ENCODE measurements at places on chromosomes 3 and 15.

- no peak for DNase-seq
Measured at GRCh38 chr3:155712008-155712407, 32.9 kb downstream of the PLCH1 start.

- no peak for DNase-seq
Measured at GRCh38 chr3:16102905-16103364, 71.5 kb upstream of the GALNT15 start.

DNA sequence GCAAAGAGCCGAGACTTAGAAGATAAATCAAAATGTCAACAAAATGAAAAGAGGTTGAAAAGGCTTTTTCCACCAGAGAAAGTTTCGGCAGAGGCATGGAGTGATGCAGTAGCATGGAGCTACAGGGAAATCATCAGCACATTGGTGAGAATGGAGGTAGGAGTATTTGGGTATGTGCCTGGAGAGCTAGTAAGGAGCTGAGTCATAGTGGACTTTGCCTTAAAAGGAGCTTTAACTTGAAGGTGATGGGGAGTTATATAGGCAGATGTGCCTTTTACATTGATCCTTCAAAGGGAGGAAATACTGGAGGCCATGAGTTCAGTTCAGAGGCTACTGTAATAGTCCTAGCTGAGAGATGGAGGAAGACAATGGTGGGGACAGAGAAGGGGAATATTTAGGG lies 44.3 kb downstream of the IL5RA start:
- no peak for DNase-seq

GRCh38 chr3:53702776-53703530 lies 143.3 kb downstream of the CHDH start:
- DNase-seq: no peak

- DNase-seq: no peak
Measured at GRCh38 chr15:76529911-76530310, 193.3 kb downstream of the ISL2 start.

- DNase-seq: no peak
Measured at GRCh38 chr15:94168250-94168649, 63.1 kb upstream of the MCTP2 start.

GRCh38 chr3:20648921-20649381 lies 462.9 kb upstream of the SGO1 start:
- no peak for DNase-seq

GRCh38 chr3:38836561-38836960 lies 20.5 kb upstream of the SCN10A start:
- no peak for DNase-seq

DNA sequence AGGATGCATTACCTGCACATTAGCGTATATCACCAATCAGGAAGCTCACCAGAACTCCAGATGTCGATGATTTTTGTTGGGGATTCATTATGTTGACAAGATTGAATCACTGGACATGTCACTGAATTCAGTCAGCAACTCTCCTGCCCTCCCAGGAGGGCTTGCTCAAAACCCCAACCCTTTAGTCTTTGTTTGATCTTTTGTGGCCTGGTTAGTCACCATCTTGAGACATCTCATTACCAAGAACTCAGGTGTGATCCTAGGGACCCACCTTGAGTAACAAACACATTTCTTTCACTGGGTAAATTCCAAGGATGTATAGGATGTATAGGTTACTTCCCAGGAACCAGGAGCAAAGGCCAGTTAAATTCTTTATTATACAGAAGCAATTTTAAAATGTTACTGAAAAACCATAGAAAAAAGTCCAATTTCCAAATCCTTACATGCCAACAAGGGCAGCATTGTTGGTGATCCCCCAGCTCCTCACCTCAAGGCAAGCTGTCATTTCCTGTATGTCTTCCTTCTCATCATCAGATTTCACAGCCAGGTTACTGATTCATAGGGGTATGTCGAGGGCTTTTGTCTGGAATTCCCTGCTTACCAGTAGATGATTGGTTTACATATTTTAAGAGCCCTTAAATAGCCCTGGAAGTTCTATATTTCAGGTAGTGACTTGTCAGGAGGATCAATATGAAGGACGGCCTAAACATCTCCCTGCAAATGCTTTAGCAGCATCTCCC lies 11.7 kb downstream of the SNRPN start:
- no peak for DNase-seq

DNA sequence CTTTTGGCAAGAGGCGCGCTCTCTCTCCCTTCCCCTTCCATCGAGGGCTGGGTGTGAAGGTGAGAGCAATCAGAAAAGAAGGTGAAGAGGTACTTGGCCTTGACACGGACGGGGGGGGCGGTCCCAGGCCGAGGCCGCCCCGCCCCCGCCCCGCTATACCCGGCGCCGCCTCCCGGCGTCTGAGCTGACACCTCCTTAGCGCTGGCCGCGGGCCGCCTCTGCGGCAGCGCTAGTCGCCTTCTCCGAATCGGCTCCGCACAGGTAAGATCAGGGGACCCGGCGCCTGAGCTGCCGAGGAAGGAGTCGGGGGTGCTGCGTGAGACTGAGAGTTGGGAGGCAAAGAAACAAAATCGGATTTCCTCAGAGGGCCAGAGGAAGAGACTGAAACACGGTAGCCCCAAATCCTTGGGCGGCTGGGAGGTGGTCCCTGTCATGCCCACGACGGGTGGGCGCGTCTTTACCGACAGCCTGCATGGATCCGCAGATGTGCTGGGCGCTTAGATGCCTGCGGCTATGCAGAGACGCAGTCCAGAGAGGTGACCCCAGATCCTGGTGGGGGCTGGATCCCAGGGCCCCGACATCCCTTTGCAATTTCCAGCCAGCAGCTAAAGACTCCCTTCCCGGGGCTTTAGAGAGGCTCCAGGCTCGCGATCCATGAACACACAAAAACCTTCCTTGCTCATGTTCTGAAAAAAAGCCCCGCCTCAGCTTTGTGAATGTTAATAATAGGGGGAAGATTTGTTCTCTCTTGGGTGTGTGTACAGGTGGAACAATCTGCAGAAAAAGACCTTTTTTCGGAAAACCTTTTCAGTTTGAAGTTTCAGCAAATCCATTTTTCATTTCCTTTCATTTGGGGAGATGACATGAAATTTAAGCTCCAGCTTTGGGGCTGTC lies at the start of gene ENTPD3:
ENTPD3 (plus strand) TSS at position 184 of the 894 bp plus-strand sequence. CDS start 874 bp downstream, outside the sequence.
- peak; percentile 9 for DNase-seq

DNA sequence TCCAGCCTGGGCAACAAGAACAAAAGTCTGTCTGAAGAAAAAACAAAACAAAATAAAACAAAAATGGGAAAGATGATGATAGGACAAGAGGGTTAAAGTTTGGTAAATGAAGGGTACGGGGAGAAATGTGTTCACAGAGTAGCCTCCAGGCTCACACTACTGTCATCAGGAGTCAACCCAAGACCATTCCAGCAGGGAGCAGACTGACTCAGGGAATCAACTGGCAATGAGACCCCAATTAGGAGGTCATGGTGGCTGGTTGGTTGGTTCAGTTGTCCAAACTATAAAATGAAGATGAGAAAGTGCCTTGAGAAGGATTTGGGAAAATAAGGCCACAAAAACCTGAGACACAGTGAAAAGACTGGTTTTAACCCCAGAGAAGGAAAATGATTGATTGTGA lies 51.8 kb downstream of the KLHL6 start:
- no peak for DNase-seq

- no peak for DNase-seq
Measured at GRCh38 chr3:66615643-66616301, 115.0 kb upstream of the LRIG1 start.

- no peak for DNase-seq
Measured at GRCh38 chr3:23720059-23720458, 85.7 kb upstream of the UBE2E1 start.

DNA sequence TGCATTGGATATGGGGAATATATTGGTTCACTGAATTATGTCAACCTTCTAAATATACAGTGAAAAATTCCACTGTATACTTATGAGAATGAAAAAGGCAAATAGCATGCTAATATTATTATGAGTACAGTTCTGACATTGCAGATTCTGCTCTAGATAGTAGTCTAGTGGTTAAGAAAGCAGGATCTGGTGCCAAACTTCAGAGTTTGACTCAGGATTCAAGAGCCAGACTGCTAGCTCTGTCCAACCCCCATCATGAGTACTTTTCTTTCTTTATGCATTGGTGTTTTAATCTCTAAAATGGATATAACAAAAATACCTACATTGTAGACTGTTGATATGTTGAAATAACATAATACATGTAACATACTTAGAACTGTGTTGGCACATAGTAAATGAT lies 57.3 kb upstream of the PLSCR4 start:
- DNase-seq: no peak

GRCh38 chr3:158483701-158484235 lies 87.2 kb upstream of the MLF1 start:
- no peak for DNase-seq

Measured in anterior cingulate cortex (tissue), 58 donors.